ENCODE measurements at places on chromosomes 1 and 21.

GRCh38 chr1:205583461-205584130, 48.2 kb downstream of the ELK4 start:
- DNase-seq, result no peak

- DNase-seq, result no peak
These were observed 810 bp upstream of the HLX start for GRCh38 chr1:220878191-220879075.

DNA sequence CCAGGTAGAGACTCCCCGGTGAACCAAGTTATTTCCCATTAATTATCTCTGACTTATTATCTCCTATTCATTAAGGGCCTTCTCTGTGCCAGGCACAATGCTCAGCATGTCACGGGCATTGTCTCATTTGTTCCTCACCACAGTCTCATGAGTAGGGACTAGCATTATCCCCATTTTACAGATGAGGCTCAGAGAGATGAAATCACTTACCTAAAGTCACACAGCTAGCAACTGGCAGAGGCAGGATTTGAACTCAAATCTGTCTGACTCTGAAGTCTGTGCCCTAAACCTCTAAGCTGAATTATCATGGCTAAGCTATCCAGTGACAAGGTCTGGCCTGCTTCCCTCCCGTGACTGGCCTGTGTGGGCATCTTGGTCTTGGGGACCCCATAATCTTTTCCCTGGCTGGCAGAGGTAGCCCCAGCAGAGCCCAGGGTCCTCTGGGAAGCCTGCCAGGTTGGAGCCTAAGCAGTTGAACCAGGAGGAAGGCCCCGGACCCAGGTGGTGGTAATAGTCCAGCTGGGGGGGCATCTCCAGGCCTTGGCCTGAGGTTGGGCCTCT, 4.5 kb downstream of the MAP7D1 start:
- DNase-seq, result no peak

- DNase-seq, result no peak
These were observed 3.9 kb upstream of the CDK18 start for GRCh38 chr1:205500240-205501233.

DNA sequence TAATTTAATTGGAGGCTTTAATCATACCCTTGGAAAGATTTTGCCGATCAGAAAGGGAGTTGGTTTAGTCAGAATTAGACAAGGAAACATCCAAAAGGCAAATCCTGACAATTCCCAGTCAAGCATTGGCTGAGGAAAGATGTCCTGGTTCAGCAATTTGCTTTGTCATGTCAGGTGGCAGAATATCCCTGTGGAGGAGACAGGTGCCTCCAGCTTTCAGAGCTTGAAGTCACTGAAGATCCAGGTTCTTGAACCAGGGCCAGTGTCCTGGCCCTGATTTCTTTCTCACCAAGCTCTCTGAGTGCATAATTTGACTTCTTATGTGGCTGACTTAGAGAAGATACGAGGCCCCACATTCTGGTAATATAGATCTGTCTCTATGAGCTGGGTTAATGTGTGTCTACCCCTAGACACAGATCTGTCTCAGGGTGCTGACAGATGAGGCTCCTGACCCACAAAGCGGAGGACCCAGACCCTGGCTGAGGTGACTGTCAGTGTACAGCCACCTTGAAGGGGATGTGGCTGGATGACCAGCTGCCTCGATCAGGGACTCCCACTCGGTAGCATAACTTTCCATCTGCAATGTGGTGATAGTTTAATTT, 118.9 kb downstream of the HHAT start:
- DNase-seq, result no peak

DNA sequence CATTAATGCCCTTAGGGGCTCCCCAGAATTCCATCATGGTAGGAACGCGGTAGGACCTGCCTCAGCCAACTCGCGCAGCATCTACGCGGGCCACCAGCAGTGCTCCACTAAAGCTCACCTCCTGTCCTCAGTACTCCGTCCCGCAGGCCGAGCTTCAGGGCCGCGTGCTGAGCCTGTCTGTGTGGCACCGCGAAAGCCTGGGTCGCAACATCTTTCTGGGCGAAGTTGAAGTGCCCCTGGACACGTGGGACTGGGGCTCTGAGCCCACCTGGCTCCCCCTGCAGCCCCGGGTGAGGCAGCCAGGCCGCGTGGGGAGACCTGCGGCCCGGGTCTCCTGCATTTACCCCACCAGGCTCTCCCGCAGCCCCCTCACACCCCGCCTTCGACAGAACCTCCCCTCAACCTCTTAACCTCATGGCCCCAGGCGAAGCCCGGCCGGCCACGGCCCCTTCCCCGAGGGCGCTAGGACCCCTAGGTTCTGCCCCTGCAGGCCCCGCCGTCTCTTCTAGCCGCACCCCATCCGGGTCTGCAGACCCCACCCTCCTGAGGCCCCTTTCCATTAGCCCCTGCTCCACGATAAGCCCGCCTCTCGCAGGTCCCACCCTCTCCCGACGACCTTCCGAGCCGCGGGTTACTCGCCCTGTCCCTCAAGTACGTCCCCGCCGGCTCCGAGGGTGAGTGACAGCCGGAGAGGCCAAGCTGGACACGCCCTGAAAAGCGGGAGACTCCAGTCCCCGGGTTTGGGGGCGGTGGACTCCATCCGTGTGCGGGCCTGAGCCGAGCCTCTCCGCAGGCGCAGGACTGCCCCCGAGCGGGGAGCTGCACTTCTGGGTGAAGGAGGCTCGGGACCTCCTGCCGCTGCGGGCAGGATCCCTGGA, 9.1 kb downstream of the SYTL1 start:
- no peak for DNase-seq

- DNase-seq, result no peak
These were observed 5.7 kb upstream of the ACBD6 start for GRCh38 chr1:180507795-180508724.

GRCh38 chr1:170800265-170800664, 135.1 kb upstream of the MROH9 start:
- no peak for DNase-seq

GRCh38 chr1:40056519-40057309, 16.2 kb downstream of the CAP1 start:
- DNase-seq, result no peak

DNA sequence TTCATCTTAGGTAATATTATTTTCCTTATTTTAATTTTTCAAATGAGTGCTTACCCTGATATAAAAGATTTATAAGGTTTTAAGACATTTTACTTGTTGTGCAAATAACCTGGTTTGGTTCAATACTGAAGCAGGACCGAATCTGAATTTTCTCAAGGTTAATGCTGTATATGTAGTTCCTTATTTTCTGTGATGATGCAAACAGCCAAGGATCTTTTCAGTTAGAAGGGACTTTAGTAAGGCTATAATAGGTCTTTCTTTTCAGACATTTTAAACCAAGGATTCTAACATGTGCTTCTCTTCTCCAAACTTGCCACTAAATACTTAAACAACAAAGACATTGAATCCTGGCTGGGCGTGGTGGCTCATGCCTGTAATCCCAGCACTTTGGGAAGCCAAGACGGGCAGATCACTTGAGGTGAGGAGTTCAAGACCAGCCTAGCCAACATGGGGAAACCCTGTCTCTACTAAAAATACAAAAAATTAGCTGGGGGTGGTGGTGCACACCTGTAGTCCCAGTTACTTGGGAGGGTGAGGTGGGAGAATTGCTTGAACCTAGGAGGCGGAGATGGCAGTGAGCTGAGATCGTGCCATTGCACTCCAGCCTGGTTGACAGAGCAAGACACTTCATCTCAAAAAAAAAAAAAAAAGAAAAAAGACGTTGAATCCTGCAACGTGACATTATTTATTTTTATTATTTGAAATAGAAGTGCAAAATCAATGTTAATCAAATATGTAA, 3.2 kb upstream of the ARPC5 start:
- DNase-seq, result no peak
